Activated CD4-positive, alpha-beta T cell treated with anti-CD3 and anti-CD28 coated beads for 36 hours (primary cell): ENCODE measurements at places on chromosomes 3 and 15. TPM values are rescaled to one million over a fixed set of nuclear protein-coding genes. Genes with fewer than 3 reads are reported as not detected.

GRCh38 chr3:15527031-15527459 is 5.5 kb upstream of the COLQ start:
- H3K4me1 ChIP-seq, result peaks cover 17% of the 10 kb centered on the region
- peaks cover 2% of the 10 kb centered on the region for H3K27me3 ChIP-seq
- H3K36me3 ChIP-seq, result no peaks in the 10 kb centered on the region
- no peak overlapping the region for H3K27ac ChIP-seq
- no peak overlapping the region for H3K4me3 ChIP-seq

DNA sequence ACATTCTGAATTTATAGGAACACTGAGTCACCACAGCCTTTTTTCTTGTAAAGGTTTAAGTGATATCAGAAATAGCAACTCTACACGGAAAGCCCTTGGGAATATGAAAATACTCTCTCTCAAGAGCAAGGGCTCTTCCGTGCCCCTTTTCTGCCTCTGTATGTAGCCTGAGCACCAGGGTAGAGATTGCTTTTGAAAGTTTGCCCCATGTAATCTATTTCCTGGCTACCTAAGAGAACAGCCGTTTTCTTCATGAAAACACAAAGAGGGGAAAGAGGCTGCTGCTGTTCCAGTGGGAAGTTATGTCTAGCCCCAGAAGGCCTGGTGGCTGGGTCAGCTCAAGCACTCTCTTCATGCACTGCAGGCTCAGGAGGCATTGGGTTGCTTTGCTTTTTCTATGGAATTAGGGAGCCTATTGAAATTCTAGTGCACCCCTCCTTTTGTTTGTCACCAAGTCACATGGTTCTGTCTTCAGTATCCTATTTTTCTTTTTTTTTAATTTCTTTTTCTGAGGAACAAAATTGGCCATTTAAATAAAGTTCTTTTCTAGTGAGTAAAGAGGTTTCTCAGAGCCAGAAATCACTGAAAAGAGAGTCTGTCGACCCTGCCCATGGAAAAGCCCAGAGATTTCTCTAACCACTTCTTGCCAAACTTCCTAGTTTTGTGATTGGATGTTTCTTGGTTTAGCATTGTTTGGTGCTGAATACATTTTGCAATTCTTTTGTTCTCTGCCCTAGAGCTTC is 39.5 kb downstream of the TIGIT start:
- H3K4me1 ChIP-seq, result peaks cover 79% of the 10 kb centered on the region
- H3K27ac ChIP-seq, result peak overlapping the region; percentile 92

DNA sequence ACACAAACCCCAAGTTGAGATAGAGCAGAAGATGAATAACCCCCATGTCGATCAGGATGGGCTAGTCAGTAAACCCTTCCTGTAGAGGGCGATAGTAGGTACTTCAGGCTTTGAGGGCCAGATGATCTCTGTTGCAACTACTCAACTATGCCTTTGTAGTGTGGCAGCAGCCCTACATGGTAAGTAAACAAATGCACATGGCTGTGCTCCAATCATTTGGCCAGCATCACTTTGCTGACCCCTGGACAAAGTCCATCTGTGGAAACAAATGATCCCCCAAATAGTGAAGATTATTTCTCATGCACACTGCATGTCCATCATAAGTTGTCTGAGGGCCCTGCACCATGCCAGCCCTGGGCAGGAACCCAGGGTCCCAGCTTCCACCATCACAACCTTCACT is 402.2 kb upstream of the PROK2 start:
- peaks cover 5% of the 10 kb centered on the region for H3K27me3 ChIP-seq
- peaks cover 15% of the 10 kb centered on the region for H3K4me1 ChIP-seq
- H3K27ac ChIP-seq, result no peak overlapping the region
- DNase-seq, result no peak

Gene PLA2G4D
- total RNA-seq, result not detected

DNA sequence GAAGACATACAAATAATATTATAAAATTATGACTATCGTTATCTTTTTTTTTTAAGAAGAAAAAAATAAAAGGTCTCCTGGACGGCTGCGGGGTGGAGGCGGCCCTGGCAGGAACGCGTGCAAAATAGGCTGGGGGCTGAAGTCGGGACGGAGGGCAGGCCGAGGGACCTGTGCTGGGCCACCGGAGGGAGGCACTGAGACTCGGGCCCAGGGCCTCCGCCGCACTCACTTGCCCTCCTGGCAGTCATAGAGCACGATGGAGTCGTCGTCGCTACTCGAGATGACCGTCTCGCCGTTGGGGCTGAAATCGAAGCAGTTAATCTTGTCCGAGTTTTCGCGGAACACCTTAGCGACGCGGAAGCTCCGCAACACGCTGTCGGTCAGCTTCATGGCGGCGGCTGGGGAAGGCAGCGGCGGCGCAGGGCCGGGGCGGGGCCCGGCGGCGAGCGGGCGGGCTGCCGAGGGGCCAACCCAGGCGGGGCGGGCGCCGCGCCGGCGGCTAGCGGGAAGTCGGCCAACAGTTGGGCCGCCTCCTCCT is 408 bp downstream of the WDR82 start:
- H3K36me3 ChIP-seq, result peaks cover 59% of the 10 kb centered on the region
- H3K27me3 ChIP-seq, result no peaks in the 10 kb centered on the region
- peak; percentile 81 for DNase-seq
- peaks cover 57% of the 10 kb centered on the region for H3K4me1 ChIP-seq
- peak overlapping the region; percentile 99 for H3K27ac ChIP-seq
- H3K4me3 ChIP-seq, result peak overlapping the region; percentile 99

DNA sequence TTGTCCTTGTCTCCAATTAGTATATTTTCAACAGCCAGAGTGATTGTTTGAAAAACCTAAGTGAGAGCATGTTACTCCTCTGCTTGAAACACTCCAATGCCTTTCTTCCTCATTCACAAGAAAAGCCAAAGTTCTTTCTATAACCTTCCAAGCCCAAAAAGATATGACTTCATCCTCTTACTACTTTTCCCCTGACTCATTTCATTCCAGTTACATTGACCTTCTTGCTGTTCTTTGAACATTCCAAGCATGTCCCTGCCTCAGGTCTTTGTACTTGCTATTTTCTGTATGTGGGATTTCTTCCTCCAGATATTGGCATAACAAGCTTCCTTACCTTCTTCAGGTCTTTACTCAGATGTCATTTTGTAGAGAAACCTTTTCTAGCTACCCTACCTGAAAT is 28.3 kb downstream of the EHHADH start:
- no peaks in the 10 kb centered on the region for H3K4me1 ChIP-seq
- H3K4me3 ChIP-seq, result no peak overlapping the region
- H3K36me3 ChIP-seq, result no peaks in the 10 kb centered on the region
- H3K27me3 ChIP-seq, result no peaks in the 10 kb centered on the region
- no peak for DNase-seq
- H3K27ac ChIP-seq, result no peak overlapping the region

Gene CRYBG3
- 4.2 TPM for total RNA-seq

Gene SKOR1
- total RNA-seq, result 0.16 TPM

GRCh38 chr3:156459434-156459833 is 95.5 kb downstream of the SSR3 start:
- H3K27me3 ChIP-seq, result no peaks in the 10 kb centered on the region
- no peaks in the 10 kb centered on the region for H3K36me3 ChIP-seq
- DNase-seq, result no peak
- no peak overlapping the region for H3K4me3 ChIP-seq
- no peak overlapping the region for H3K27ac ChIP-seq

GRCh38 chr15:81959196-81959595 is 86.6 kb downstream of the MEX3B start:
- H3K27me3 ChIP-seq, result peaks cover 2% of the 10 kb centered on the region
- no peak overlapping the region for H3K4me3 ChIP-seq
- H3K36me3 ChIP-seq, result no peaks in the 10 kb centered on the region
- DNase-seq, result no peak
- H3K27ac ChIP-seq, result no peak overlapping the region
- no peaks in the 10 kb centered on the region for H3K4me1 ChIP-seq

- H3K27ac ChIP-seq, result no peak overlapping the region
- DNase-seq, result no peak
- H3K36me3 ChIP-seq, result no peaks in the 10 kb centered on the region
- no peaks in the 10 kb centered on the region for H3K4me1 ChIP-seq
Observed at GRCh38 chr3:147653367-147653923, 244.3 kb downstream of the ZIC1 start.

DNA sequence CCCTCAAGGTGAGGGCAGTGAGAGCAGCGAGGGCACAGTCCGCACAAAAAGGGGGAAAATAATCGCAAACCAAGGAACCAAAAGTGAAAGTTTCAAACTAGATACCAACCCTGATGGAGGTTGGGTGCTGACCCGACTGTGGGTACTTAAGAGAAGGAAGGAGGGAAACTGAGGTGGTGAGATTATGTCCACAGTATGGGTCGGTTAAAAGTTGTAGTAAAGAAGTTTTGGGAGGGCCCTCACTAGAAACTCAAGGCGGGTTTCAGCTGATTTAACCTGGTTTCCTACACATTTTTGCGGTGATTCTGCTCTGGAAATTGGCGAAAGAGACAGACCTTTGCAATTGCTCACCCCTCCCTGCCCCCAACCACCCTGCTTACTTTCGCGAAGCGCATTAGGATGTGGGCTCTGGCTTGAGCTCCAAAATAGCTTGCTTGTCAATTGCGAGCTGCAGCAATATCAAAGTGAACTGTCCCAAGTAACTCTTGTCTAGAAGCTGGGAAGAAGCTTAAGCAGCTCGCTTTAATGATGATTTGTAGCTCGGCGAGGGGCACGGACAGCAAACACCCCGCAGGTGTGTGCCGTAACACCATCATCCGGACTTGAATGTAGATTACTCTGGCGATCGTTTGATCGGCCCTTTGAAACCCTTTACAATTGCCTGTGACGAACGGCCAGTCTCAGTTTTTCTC is 15.8 kb downstream of the SOX2 start:
- peaks cover 13% of the 10 kb centered on the region for H3K36me3 ChIP-seq
- peak overlapping the region; percentile 35 for H3K4me3 ChIP-seq
- H3K4me1 ChIP-seq, result peaks cover 12% of the 10 kb centered on the region
- peaks cover 82% of the 10 kb centered on the region for H3K27me3 ChIP-seq
- H3K27ac ChIP-seq, result no peak overlapping the region
